ENCODE measurements at places on chromosomes 6 and 20.

- no peak for DNase-seq
These were observed 2.3 kb upstream of the ADGRF1 start for GRCh38 chr6:47044397-47044796.

DNA sequence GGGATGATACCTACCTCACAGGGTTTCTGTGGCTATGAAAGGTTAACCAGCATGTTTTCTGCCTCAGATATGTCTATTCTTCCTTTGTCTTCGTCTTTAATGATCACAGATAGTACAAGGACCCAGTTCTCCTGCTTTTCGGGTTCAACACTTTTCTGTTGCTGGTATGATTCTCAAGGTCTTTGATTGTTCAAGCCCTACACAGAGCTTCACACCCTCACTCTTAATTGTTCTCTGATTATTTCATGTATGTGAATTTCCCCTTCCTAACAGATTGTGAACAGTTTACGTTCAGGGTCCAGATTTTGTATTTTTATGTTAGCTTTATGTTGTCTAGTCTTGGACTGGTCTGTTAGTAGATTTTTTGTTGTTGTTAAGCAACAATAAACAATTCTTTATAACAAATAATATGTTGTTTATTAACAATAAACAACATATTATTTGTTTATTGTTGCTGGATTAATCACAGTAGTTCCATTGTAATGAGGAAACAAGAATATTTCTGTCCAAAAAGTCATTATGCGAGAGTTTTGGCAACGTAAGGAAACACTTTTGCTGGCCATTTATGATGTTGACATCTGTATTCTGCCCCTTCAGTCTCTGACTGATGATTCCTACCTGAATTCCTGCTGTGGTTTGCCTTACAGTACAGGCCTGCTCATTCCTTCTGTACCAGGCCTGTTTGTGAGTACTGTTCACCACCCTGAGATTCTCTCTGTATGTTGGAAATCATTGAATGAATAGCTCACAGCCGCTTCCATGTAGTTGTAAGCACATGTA is 27.2 kb upstream of the TULP4 start:
- DNase-seq: no peak

DNA sequence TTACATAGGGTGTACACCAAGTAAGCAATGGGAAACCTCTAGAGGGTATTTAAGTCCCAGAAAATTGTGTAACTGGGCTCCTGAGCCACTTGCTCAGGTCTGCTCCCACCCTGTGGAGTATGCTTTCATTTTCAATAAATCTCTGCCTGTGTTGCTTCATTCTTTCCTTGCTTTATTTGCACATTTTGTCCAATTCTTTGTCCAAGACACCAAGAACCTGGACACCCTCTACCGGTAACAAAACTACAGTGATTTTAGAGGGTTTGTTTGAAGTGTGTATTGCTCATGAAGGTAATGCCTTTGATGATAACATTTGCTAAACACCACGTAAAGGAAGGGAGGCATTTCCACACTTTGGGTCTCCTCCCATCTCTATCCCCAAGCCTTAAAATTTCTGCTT is 46.2 kb downstream of the MYB start:
- no peak for DNase-seq

DNA sequence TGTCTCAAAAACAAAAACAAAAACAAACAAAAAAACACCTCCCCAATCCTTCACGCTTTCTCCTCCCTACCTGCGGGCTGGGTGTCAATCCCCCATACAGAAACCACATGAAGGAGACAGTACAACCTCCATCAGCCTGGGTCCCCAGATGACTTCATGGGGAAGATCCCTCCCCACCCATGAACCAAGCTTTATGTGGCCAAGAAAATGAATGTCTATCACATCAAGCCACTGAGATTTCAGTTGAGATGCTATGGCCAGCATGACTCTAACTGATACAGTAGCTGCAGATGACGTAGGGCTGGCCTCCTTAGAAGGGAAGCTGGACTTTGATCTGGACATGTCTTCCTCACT is 21.2 kb upstream of the BNIP5 start:
- DNase-seq: no peak

- no peak for DNase-seq
These were observed 182.6 kb upstream of the JAG1 start for GRCh38 chr20:10856237-10857015.

DNA sequence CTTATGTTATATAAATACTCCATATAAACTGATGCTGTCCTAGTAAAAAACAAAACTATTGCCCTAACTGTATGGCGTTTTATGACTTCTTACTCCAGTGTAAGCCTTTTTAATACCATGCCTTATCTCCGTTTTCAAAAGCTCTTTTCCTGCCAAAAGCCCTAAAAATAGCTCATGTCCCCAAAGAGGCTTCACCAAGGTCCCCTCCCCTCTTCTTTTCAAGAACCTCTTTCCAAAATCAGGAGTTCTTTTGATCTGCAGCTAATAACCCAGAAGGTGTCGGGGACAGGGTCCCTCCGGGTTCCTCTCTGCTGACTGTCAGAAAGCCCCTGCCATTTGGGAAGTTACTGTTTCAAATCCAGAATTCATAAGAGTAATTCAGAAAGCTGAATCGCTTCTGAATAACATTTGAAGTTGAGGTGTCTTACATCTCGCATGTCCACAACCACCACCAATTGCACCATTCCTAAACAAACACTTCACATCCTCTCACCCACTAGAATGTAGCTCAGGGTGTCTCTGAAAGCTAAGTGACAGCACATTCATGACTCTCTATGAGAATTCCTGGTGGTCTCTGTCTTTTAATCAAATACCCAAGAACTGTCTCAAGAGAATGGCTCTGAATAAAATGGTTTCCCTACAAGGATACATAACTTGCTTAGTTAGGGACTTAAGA is 13.3 kb downstream of the TASP1 start:
- DNase-seq: no peak

GRCh38 chr6:32615885-32616532 is 21.2 kb upstream of the HLA-DQA1 start:
- no peak for DNase-seq

DNA sequence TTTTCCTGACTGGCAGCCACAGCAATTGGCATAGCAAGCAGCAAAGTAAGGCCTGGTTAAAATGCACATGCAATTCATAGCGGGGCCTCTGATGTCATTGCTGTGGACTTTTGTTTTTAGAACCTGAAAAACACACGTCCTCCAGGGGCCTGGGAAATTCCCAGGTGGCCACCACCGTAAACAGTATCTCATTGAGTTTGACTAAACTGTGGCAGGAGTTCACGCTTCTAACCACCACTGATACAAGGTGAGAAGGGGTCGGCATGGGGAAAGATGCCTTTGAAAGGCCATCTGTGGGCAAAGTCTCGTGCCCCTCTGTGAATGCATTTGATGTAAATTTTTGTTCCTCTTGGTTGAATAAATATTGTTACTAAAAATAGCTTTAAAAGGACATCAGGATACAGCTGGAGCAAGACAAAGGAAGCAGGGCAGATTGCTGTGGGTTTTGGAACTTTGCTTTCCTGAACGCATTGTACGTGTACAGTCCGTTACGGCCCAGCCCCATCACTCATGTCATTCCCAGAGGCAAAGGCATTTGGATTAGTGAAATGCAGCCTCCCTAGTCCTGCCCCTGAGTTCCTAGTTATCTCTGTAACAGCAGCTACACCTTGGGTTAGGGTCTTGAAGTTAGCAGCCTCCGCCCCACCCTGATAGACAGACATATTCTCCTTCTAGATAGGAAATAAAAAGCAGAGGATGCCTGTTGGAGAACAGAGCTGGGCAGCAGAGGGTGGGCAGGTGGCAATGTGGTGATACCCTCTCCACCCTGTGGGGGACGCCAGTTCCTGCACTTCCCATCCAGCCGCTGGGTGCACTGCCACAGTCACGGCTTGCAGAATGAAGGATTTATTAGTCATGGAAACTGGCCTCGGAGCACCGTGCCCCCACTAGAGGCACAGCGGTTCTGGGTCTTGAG is 80.3 kb downstream of the ZDHHC14 start:
- DNase-seq: no peak

DNA sequence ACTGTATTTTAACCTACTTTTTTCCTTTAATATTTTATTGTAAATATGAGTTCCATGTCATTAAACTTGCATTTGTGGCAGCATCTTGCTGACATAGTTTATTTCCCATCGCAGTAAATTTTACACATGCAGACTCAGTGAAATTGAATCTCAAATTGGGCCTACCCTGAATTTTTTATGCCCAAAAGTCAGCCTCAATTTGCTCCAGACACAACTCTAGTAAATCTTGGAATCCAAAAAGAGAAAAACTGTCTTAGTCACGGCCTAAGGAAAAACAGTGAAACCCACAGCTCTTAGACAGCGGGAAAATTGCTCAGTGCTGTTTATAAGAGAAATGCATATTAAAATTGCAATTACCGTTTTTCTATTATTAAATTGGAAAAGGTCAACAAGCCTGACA is 85.3 kb upstream of the PCSK2 start:
- DNase-seq: no peak

- no peak for DNase-seq
These were observed 42.7 kb downstream of the PRL start for GRCh38 chr6:22253955-22254655.

DNA sequence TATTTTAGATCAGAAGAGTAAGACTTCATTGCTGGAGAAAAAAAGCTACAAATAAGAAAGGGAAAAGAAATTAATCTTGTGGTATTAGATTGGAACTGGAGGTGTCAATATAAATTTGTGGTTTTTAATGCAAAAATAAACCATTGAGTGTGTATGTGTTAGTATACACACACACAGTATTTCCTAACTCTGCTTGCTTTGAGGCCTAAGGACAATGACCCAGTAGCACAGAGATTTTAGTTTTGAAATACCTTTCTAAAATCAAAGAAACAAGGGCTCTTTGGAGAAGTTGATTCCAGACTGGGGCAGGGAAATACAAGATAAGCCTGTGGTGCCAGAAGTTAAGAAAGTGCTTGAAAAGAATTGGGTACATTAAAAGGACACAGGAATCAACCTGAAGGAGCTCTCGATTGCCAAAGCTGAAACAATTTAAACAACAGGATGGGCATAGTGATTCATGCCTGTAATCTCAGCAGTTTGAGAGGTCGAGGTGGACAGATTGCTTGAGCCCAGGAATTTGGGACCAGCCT is 84.6 kb upstream of the DTNBP1 start:
- DNase-seq: no peak

DNA sequence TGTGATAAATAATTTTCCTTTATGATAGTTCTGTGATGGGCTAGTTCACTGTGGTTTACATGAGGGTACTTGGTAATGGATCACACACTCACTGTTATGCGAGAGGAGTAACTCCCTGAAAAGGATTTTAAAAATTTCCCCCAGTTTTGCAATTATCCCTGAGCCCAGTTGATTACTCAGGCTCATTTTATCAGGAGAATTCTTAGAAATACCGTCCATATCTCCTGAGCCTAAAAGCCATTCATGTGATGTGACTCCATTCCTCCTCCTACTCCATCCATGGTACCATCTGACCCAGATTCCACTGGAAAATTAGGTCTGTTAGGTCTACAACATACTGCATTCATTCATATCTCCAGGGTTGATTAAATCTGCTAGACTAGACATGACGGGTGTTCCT is 16.4 kb upstream of the IBTK start:
- no peak for DNase-seq

DNA sequence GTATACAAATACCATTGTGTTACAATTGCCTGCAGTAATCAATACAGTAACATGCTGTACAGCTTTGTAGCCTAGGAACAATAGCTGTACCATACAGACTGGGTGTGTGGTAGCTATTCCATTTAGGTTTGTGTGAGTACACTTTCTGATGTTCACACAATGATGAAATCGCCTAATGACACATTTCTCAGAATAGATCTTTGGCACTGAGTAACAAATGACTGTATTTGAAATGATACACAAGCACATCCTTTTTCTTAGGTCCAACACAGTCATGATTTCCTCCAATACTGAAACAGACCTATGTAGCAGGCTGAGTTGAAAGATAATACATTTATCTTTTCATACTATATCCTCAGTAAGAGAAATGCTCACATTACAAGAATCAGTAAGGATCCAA is 13.9 kb downstream of the KHDRBS2 start:
- DNase-seq: no peak

- no peak for DNase-seq
These were observed 736.6 kb downstream of the KIF16B start for GRCh38 chr20:15836634-15837033.

DNA sequence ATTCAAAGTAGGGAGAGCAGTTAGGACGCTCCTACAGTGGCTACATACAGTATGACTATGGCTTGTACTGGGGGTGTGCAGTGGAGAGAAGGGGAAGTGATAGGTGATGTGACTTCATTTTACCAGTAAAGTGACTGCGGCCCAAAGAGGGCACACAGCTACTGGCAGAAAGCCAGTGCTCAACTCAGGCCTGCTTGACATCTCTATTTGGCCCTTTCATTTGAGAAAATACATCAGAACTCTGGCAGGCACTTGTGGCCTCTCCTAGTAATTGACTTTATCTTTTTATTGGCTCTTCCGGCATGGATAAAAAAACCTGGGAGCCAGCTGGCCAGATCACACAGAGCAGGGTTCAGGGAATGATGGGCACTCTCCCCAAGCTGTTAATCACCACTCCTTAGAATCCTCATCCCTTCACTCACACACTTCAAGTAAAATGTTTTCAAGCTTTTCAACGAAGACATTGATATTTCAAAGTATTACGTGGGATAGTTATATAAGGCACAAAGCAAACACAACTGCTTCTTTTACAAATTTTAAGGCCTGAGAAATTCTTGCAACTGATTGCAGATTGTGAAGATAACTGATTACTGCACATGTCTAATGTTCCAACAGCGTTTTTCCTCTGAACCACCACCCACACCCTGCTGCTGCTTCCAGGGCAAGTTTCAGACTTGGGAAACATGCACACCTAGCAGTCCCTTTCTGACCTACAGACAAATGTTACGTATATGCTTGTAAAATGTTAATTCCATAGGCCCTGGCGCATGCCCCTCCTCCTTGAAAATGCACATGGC is 73.5 kb downstream of the TNFRSF21 start:
- no peak for DNase-seq

DNA sequence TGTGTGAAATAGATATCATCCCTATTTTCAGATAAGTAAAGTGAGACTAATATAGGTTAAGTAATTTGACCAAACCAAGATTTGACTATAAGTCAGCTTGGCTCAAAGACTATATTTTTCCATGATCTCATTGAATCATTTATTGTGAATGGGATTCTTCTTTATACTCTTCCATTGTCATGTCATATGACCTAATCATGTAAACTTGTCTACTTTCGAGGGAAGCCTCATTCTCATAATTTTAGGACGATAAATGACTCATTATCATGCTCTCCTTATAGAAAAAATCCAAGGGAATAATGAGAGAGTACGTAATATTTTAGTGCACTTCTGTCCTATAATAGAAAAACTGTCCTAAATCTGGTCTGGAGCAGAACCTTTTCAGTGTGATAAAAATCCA is 40.9 kb upstream of the CCN6 start:
- no peak for DNase-seq

- no peak for DNase-seq
These were observed 61.1 kb downstream of the TSPYL4 start for GRCh38 chr6:116192786-116193185.

GRCh38 chr6:102517506-102517905 is 1124.0 kb downstream of the GRIK2 start:
- no peak for DNase-seq

GRCh38 chr6:44367681-44368080 is 19.8 kb upstream of the CDC5L start:
- no peak for DNase-seq

Data from nephron progenitor cell (in vitro differentiated cells).